ENCODE measurements at places on chromosomes 13 and 19.

DNA sequence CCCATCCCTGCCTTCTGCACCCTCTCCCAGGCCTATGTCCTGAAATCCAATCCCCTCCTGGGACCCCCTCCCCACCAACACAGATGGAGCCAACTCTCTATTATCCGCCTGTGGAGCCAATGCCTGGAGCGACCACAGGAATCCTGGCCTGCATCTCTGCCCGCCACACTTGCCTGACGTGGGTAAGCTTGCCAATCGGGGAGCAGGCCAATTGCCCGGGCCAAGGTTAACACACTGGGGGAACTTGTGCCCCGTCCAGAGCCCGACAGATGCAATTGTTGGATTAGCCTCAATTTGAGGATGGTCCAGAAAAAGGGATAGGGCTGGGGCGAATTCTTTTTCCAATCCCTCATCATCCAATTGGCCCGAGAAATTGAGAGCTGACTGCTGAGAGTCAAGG, 5.9 kb downstream of the WIZ start:
- H3K27me3 ChIP-seq, result no peaks in the 10 kb centered on the region
- H3K4me1 ChIP-seq, result no peaks in the 10 kb centered on the region
- no peaks in the 10 kb centered on the region for H3K36me3 ChIP-seq
- no peak overlapping the region for H3K4me3 ChIP-seq

DNA sequence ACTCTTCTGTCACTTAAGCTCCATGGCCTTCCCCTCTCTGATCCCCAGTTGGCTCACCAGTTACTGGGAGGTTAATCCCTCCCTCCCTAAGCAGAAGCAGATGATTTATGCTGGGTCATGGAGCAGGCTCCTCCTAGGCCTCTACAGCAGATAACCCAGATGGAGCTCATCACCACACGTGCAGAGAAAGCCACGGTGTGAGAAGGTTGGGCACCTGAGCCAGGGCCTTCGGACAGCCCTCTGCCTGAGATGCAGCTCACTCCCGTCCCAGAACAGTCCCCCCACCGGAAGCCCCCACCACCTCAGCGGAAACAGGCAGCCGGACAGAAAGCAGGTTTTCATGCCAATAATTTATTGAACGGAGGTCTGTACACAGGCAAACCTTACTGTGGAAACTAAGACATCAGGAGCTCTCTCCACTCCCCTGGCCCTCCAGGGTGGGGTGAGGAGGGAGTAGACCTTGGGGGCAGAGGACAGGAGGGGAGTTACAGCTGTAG, 9.8 kb downstream of the ZNF526 start:
- H3K4me1 ChIP-seq, result peaks cover 8% of the 10 kb centered on the region
- no peaks in the 10 kb centered on the region for H3K27me3 ChIP-seq
- no peak for DNase-seq

DNA sequence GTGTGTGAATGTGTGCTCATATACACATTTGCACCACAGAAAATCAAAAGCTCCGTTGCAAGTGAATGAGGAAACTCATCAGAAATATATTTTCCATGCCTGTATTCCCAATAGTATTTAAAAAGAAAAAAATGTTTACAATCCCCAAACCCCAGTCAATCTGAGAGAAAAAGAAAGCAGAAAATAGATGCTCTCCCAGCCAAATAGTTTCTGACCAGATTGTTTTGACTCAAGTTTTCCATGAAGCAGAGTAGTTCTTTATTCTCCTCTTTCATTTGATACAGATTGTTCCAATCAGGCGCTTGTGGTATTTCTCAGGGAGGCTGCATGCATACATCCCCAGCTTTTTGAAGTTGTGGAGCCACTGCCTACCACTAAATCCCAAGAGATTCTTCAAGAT, 110.6 kb downstream of the STARD13 start:
- no peak for DNase-seq
- no peaks in the 10 kb centered on the region for H3K27me3 ChIP-seq
- no peak overlapping the region for H3K27ac ChIP-seq
- H3K36me3 ChIP-seq, result no peaks in the 10 kb centered on the region
- H3K4me3 ChIP-seq, result no peak overlapping the region

GRCh38 chr13:98541191-98541590, 35.7 kb downstream of the STK24 start:
- H3K27ac ChIP-seq, result no peak overlapping the region
- DNase-seq, result no peak
- no peaks in the 10 kb centered on the region for H3K27me3 ChIP-seq
- H3K4me3 ChIP-seq, result no peak overlapping the region
- peaks cover 11% of the 10 kb centered on the region for H3K4me1 ChIP-seq
- H3K36me3 ChIP-seq, result no peaks in the 10 kb centered on the region

GRCh38 chr19:7480222-7480969, 8.4 kb downstream of the PEX11G start:
- DNase-seq, result no peak
- H3K27me3 ChIP-seq, result no peaks in the 10 kb centered on the region
- no peaks in the 10 kb centered on the region for H3K4me1 ChIP-seq
- H3K4me3 ChIP-seq, result no peak overlapping the region
- H3K36me3 ChIP-seq, result no peaks in the 10 kb centered on the region

- H3K4me3 ChIP-seq, result no peak overlapping the region
- H3K27me3 ChIP-seq, result peaks cover 4% of the 10 kb centered on the region
- no peaks in the 10 kb centered on the region for H3K4me1 ChIP-seq
- no peaks in the 10 kb centered on the region for H3K36me3 ChIP-seq
- DNase-seq, result no peak
Measured at GRCh38 chr13:31775686-31776085, 36.4 kb downstream of the RXFP2 start.

DNA sequence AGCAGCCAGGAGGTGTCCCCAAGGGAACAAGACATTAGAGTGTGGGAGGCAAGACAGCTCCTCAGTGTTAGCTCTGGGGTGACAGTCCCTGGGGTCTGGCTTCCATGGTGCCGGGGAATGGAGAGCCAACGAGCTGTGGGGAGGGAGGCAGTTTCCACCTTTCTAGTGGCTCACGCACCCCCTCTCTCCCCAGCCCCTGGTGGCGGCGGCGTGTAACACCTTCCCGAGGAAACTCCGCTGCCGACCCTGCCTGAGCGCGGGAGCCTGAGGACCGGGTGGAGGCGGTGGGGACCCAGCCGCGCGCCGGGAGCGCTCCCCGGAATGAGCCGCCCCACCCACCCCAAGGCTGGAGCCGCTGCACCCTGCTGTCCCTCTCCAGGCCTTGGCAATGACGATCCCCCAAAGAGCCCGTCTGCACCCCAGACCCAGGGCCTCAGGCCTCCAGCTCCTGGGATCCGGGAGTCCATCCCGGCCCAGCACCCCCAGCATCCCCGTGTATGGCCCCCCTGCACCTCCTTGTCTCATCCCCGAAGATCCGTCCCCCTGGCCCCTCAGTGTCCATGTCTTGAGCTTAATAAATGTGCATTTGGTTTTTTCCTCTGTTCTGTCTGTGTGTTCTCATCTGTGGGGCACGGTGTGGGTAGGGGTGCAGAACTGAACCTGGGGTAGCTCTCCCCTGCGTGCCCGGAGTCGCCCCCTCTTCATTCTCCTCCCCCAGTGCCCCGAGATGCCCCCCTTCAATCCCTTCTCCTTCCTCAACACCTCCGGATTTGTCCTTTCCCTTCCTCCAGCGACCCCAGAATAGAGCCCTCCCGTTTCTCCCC, 622 bp upstream of the FXYD5 start:
- peaks cover 3% of the 10 kb centered on the region for H3K36me3 ChIP-seq
- no peaks in the 10 kb centered on the region for H3K27me3 ChIP-seq
- peak overlapping the region; percentile 71 for H3K4me3 ChIP-seq

DNA sequence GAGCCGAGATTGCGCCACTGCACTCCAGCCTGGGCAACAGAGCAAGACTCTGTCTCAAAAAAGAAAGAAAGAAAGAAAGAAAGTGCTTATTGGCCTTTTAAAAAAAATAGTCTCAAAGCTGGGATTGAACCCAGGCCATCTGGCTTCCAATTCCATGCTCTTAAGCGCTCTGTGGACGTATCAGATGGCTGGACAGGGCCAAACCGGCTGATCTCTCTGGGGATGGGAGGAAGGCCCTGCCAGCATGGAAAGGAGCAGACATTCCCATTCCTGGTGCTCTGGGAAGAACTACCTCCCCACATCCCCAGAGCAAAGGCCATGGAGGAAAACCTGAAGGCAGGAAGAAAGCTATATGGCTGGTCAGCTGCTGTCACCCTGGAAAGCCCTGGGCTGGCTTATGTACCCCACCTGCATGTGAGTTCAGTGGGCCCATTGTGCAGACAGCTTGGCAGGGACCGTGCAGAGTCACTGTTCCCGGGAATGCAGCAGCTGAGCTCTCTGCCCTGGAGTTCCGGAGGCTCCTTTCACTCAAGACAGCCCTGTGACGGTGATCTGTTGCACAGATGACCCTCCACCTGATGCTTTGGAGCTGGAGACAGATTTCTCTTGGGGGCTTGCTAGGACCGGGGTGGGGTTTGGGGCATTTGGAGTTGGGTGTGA, 84.3 kb downstream of the SIPA1L3 start:
- H3K4me1 ChIP-seq, result 0 out of 2 replicates have a peak, but pooled peaks cover 2% of the 10 kb centered on the region
- no peaks in the 10 kb centered on the region for H3K27me3 ChIP-seq
- no peaks in the 10 kb centered on the region for H3K36me3 ChIP-seq
- no peak overlapping the region for H3K4me3 ChIP-seq

GRCh38 chr19:1945899-1946298, 4.9 kb downstream of the CSNK1G2 start:
- H3K27me3 ChIP-seq, result no peaks in the 10 kb centered on the region
- no peak overlapping the region for H3K27ac ChIP-seq
- no peak for DNase-seq
- H3K4me1 ChIP-seq, result peaks cover 10% of the 10 kb centered on the region
- H3K4me3 ChIP-seq, result no peak overlapping the region

DNA sequence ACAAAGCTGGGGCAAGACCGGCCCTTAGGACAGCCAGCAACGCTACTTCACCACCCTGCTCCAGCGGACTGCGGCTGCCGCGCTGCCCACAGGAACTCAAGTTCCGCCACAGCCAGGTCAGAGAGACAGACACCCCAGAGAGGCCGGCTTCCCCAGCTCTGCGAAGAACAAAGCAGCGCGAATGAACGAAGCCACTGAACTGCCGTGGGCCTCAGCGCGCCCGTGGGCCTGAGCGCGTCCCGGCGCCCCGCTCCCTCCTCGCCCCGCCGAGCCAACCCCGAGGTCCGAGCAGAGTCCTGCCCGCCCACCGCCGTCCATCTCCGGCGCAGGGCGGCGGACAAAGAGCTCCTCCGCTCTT, 158.4 kb downstream of the RNF17 start:
- no peaks in the 10 kb centered on the region for H3K36me3 ChIP-seq
- no peak for DNase-seq
- no peaks in the 10 kb centered on the region for H3K27me3 ChIP-seq
- peak overlapping the region; percentile 73 for H3K27ac ChIP-seq

DNA sequence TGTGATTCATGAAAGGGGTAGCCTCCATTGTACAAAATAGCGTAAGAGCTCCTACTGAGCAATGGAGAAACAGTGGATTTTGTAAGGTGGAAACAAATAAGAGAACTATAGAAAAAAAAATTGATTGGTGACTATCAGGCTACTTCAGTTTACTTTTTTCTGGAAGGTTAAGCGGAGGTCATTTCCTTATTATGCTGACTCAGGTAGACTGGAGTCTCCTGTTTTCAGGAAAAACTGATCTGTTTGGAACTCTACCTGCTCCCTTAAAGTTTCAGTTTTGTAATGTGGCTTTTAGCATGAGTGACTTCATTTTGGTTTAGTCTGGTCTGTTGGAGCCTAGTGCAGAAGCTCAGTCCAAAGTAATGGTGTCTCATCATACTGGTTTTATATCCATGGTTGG, 3.4 kb downstream of the ZNF607 start:
- DNase-seq, result no peak
- H3K4me1 ChIP-seq, result peaks cover 5% of the 10 kb centered on the region
- no peak overlapping the region for H3K4me3 ChIP-seq
- H3K36me3 ChIP-seq, result no peaks in the 10 kb centered on the region
- no peak overlapping the region for H3K27ac ChIP-seq
- no peaks in the 10 kb centered on the region for H3K27me3 ChIP-seq

Measured in Panc1 (cell line).